SJCRH30 (cell line): ENCODE measurements at places on chromosomes 5 and 9. TPM values are rescaled to one million over a fixed set of nuclear protein-coding genes. Genes with fewer than 3 reads are reported as not detected.

GRCh38 chr5:14069021-14069420, 74.1 kb upstream of the TRIO start:
- no peaks in the 10 kb centered on the region for H3K36me3 ChIP-seq
- H3K4me3 ChIP-seq, result no peak overlapping the region
- no peaks in the 10 kb centered on the region for H3K27me3 ChIP-seq
- no peaks in the 10 kb centered on the region for H3K4me1 ChIP-seq
- no peak overlapping the region for H3K27ac ChIP-seq

- peaks cover 44% of the 10 kb centered on the region for H3K4me1 ChIP-seq
- H3K4me3 ChIP-seq, result peak overlapping the region; percentile 48
- no peaks in the 10 kb centered on the region for H3K27me3 ChIP-seq
- H3K27ac ChIP-seq, result peak overlapping the region; percentile 62
These were observed 81.3 kb downstream of the STK10 start for GRCh38 chr5:172106511-172107356.

DNA sequence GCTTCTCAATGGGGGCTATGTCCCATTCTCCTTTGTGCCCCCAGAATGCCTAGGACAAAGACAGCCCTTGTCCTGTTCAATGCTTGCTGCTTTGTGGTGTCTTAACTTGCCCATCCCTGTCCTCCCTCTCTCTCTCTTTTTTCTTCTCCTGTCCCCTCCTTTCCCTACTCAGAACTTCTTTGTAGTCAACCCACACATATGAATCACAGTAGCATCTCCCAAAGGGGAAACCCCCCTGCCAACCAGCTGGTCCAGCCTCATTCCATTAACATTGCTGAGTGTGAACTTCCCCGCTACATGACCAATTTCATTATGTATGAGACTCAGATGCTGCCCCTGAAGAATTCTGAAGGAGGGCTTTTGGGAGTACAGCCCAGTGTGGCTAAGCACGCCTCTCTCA, 408.3 kb downstream of the ENC1 start:
- no peak overlapping the region for H3K4me3 ChIP-seq
- no peaks in the 10 kb centered on the region for H3K36me3 ChIP-seq
- DNase-seq, result peak; percentile 37
- H3K27me3 ChIP-seq, result no peaks in the 10 kb centered on the region
- peaks cover 11% of the 10 kb centered on the region for H3K4me1 ChIP-seq
- H3K27ac ChIP-seq, result no peak overlapping the region

- peak; percentile 19 for DNase-seq
- no peaks in the 10 kb centered on the region for H3K27me3 ChIP-seq
- peaks cover 17% of the 10 kb centered on the region for H3K36me3 ChIP-seq
- peak overlapping the region; percentile 92 for H3K4me3 ChIP-seq
These were observed 1.3 kb downstream of the RASA1 start for GRCh38 chr5:87268970-87269377.

DNA sequence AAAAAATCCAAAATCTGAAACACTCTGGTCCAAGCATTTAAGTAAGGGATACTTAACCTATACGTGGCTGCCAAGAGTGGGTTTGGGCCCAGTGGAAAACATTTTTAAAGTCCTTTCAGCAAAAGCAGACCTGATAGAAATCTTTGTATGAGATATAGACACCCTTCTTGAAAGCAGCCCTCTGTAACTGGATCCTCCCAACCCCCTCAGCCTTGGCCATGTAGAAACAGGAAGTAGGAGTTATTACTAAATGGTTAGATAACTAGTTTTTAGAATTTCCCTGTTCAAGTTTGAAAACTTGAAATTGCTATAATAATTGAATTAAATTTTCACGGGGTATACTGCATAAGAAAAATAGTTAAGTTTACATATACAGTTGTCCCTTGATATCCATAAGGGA, 111.3 kb upstream of the PCA3 start:
- H3K4me3 ChIP-seq, result no peak overlapping the region
- peaks cover 12% of the 10 kb centered on the region for H3K36me3 ChIP-seq
- H3K27ac ChIP-seq, result no peak overlapping the region
- H3K27me3 ChIP-seq, result no peaks in the 10 kb centered on the region

DNA sequence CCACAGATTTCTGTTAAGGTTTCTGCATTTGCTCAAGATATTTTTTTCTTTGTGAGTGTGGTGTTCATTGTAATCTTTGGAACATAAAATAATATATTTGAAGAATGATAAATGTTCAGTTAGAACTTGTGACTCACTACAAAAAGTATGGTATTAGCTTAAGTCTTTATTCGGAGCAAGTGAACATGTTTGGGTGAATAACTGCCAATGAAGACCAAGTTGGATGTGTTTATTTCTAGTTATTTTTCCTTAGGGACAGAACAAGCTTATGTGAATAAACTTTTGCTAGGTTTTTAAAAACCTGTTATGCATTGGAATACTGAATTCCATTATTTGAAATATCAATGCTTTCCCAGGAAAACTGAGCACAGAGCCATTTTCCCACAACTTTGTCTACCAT, 418.6 kb downstream of the SLCO4C1 start:
- no peak overlapping the region for H3K4me3 ChIP-seq
- H3K27me3 ChIP-seq, result no peaks in the 10 kb centered on the region
- no peak for DNase-seq
- H3K36me3 ChIP-seq, result no peaks in the 10 kb centered on the region

DNA sequence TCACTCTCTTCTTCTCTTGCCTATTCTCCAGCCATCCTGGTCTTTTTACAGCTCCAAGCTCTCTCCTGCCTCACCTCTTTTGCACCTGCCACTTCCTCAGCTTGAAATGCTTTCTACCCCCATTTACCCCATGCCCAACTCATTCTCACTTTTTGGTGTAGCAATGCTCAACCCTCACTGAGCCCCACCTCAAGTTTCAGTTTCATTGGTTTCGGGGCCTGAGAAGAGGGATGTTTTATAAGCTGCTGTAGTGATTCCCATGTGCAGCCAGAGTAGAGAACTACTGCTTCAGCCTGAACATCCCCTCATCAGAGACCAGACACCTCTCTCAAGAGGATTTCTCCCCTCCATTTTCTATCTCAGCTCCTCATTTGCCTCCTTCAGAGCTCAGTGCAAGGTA, 45.2 kb upstream of the FYB1 start:
- no peak overlapping the region for H3K27ac ChIP-seq
- H3K27me3 ChIP-seq, result peaks cover 5% of the 10 kb centered on the region; the same call in 1 of the 2 replicates
- H3K4me3 ChIP-seq, result no peak overlapping the region

- H3K27me3 ChIP-seq, result no peaks in the 10 kb centered on the region
- no peak overlapping the region for H3K4me3 ChIP-seq
- H3K4me1 ChIP-seq, result peaks cover 16% of the 10 kb centered on the region; the same call in 1 of the 2 replicates
These were observed 252.1 kb upstream of the ZNF608 start for GRCh38 chr5:124998520-124998919.

- H3K4me1 ChIP-seq, result no peaks in the 10 kb centered on the region
- no peak overlapping the region for H3K4me3 ChIP-seq
- no peak overlapping the region for H3K27ac ChIP-seq
- 0 out of 2 replicates have a peak, but pooled peaks cover 4% of the 10 kb centered on the region for H3K27me3 ChIP-seq
These were observed 10.4 kb upstream of the EEIG1 start for GRCh38 chr9:127991017-127991756.

DNA sequence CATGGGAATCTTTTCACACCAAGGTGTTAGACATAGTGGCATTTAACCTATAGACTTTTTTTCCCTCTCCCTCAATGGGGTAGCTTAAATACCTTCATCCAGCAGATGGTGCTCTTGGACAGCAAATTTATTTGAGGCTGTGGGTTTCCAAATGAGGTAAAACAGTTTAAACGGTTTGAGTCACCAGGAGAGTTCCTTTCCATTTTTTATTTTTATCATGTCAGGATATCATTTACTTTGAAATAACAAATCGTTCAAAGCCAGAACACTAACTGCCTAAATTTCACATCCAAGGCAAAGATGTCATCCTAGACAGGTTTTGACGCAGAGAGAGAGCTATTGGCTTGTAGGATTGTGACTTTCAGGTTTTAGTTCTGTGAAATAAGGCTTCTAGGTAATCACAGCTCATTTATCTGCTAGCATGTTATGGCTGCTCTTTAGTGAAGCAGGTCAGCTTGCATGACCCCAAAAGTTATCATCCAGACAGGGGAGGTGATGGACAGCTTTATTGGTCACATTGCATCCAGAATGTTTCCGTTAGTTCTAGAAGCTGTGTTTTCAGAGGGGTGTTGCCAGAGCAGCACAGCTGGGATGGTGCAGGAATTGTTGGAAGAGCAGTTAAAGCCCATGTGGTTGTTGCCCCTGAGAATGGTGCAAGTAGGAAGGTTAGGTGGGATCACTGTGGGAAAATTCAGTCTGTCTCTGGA, 69.8 kb downstream of the KDM4C start:
- no peaks in the 10 kb centered on the region for H3K36me3 ChIP-seq
- peak; percentile 70 for DNase-seq
- no peak overlapping the region for H3K4me3 ChIP-seq
- no peak overlapping the region for H3K27ac ChIP-seq
- no peaks in the 10 kb centered on the region for H3K27me3 ChIP-seq

GRCh38 chr9:95738438-95738837, 137.1 kb upstream of the ERCC6L2 start:
- no peaks in the 10 kb centered on the region for H3K36me3 ChIP-seq
- no peak overlapping the region for H3K27ac ChIP-seq
- no peak overlapping the region for H3K4me3 ChIP-seq
- H3K27me3 ChIP-seq, result no peaks in the 10 kb centered on the region
- DNase-seq, result no peak

DNA sequence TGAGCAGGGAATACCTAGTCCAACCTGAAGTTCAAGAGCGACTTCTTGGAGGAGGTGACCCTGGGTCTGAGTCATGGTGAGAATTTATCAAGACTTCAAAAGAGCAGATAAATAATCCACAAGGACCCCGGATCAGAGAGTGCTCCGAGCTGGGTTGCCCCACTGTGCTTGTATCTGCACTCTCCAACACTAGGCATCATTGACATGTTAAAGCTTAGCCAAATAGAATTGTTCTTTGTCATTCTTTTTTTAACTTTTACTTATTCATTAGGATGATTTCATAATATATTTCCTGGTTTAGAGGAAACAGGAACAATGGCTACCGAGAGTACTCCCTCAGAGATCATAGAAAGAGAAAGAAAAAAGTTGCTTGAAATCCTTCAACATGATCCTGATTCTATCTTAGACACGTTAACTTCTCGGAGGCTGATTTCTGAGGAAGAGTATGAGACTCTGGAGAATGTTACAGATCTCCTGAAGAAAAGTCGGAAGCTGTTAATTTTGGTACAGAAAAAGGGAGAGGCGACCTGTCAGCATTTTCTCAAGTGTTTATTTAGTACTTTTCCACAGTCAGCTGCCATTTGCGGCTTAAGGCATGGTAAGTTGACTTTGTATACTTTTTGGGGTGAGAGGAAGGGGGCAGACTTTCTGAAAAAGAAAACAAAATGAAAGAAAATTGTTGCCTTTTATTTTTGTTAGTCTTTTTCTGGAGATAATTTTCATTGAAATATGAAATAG, at the start of gene CARD6:
CARD6 (plus strand) TSS at position 300 of the 738 bp plus-strand sequence; CDS start at position 316, 16 bp downstream.
- H3K27ac ChIP-seq, result peak within 1 kb of the TSS; percentile 13; the same call in 1 of the 2 replicates
- H3K27me3 ChIP-seq, result no peaks in the 10 kb centered on the region
- H3K4me1 ChIP-seq, result peaks cover 11% of the 10 kb centered on the region
- peak within 1 kb of the TSS; percentile 51 for H3K4me3 ChIP-seq
- no peaks in the 10 kb centered on the region for H3K36me3 ChIP-seq

DNA sequence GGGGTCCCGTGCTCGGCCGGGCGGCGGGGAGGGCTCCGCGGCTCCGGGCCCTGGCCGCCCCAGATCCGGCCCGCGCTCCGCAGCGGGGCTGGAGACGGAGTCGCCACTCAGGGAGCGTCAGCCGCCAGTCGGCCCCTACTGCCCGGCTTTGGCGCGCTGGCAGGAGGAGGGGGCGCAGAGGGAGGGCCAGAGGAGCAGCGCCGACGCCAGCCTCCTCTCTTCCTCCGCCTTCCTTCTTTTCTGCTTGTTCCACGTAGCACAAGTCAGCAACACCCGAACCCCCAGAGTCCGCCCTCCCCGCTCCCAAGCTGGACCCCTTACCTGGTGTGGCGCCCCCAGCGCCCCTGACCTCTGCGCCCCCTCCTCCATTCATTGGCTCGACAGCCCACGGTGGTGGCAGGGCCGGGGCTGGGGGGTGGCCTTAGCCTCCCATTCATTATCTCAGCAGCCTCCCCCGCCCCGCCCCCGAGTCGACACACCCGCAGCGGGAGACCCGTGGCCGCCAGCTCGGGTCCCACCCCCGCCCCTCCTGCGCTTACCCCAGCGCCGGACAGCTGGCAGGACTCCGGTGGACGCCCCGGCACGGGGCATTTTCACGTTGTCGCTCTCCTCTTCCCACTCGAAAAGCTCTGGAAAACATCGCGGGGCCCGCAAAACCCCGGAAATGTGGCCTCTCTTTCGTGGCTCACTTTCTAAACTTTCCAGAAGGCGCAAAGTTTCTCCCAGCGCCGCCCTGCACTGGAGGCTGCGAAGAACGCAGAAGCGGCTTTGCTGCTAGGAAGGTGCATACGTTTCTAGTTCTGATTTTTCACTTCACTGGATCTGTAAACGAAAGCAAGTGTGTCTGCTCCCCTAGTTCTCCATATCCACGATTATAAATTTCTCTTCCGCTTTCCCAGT, at the start of gene LPAR1:
LPAR1 (minus strand) TSS at position 140 of the 900 bp plus-strand sequence. CDS start 66,353 bp downstream, outside the sequence.
- H3K4me3 ChIP-seq, result peak within 1 kb of the TSS; percentile 85
- DNase-seq, result peak; percentile 73
- no peaks in the 10 kb centered on the region for H3K36me3 ChIP-seq
- no peaks in the 10 kb centered on the region for H3K27me3 ChIP-seq
- H3K27ac ChIP-seq, result peak within 1 kb of the TSS; percentile 30; the same call in 1 of the 2 replicates
- peaks cover 13% of the 10 kb centered on the region for H3K4me1 ChIP-seq

DNA sequence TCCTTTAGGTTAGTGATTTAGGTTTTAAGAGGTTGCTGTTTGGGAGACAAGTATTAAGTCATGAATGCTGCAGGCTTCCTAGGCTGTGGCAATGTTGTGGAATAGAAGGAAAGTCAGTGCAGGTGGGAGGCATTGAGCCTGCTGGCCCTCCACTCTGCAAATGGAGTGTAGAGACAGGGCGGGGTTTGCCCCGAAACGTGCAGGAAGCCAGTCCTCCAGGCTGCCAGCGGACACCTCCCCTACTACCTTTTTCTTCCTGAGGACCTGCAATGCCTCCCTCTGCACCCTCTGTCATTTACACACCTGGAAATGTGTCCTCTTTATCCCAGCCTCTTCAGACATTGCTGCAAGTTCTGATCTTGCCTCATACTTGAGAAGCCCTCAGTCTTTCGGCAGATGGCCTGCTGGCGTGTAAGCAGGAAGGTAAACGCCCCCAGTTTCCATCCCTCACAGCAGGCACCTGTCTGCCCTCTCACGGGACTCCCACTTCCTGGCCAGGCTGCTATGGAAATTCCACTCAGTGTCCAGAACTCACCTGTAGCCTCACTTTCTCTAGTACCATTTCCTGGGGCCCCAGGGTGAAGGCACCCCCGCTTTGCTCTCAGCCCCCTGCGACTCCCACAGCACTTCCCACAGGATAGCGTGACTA, 81.6 kb upstream of the BOD1 start:
- H3K27me3 ChIP-seq, result no peaks in the 10 kb centered on the region
- H3K4me1 ChIP-seq, result no peaks in the 10 kb centered on the region

GRCh38 chr5:61245936-61246335, 83.7 kb upstream of the SMIM15 start:
- peak; percentile 53 for DNase-seq
- no peaks in the 10 kb centered on the region for H3K36me3 ChIP-seq
- H3K4me3 ChIP-seq, result peak overlapping the region; percentile 42
- H3K4me1 ChIP-seq, result no peaks in the 10 kb centered on the region
- no peak overlapping the region; the same call in 1 of the 2 replicates for H3K27ac ChIP-seq

Gene PCDHB3
- total RNA-seq, result 1.3 and 1.6 TPM in 2 replicates

Gene DOCK2
- total RNA-seq, result 0.10 and 0.20 TPM in 2 replicates

Gene ENHO
- total RNA-seq, result 0.25 TPM in 1 of 2 replicates, not detected in the other

Gene TTC23L
- total RNA-seq, result not detected in 2 replicates

Gene SEMA4D
- total RNA-seq, result 0.08 TPM in 1 of 2 replicates, not detected in the other

Gene CDC20B
- 0.02 TPM in 1 of 2 replicates, not detected in the other for total RNA-seq

Gene SPINK7
- not detected in 2 replicates for total RNA-seq

Gene OTP
- total RNA-seq, result not detected in 2 replicates

Gene CXXC5
- total RNA-seq, result 76.8 and 81.4 TPM in 2 replicates

Gene SPINK1
- not detected in 2 replicates for total RNA-seq

Gene SLC36A3
- not detected in 2 replicates for total RNA-seq
